ENCODE measurements at places on chromosomes 2 and 18. TPM values are rescaled to one million over a fixed set of nuclear protein-coding genes. Genes with fewer than 3 reads are reported as not detected.

- ATAC-seq: no peak
Measured at GRCh38 chr18:65016631-65017371, 734.0 kb upstream of the CDH7 start.

DNA sequence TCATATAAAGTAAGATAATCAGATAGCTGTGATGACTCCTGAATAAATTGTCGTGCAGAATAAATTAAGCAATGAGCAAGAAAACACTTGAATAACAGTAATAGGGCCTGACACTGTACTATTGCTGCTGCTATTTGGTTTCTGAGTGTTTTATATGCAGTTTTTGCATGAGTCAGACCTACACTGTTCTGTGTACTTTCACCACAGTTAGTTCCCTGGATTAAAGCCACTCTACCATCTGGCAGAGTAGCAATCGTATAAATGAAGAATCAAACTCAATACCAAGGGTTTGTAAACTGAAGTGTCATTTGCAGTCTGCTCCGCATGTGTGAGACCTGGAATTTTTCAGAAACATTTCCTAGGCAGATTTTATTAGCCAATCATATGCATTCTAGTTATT lies 398.6 kb upstream of the CDH7 start:
- ATAC-seq: peak; percentile 56

The AUP1 gene
- total RNA-seq: 63.7 TPM

DNA sequence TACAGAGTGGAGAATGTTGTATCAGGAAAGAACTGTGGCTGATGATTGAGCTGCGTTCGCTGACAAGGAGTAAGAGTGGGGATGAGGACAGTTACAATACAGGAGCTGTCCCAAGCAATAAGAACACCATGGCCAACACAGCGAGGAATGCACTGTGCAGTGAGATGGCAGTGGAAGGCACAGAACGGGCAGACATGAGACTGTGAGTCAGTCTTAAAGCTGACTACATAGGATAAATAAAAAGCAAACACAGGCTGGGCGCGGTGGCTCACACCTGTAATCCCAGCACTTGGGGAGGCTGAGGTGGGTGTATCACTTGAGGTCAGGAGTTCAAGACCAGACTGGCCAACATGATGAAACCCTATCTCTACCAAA lies 89.8 kb downstream of the CABYR start:
- ATAC-seq: peak; percentile 16

DNA sequence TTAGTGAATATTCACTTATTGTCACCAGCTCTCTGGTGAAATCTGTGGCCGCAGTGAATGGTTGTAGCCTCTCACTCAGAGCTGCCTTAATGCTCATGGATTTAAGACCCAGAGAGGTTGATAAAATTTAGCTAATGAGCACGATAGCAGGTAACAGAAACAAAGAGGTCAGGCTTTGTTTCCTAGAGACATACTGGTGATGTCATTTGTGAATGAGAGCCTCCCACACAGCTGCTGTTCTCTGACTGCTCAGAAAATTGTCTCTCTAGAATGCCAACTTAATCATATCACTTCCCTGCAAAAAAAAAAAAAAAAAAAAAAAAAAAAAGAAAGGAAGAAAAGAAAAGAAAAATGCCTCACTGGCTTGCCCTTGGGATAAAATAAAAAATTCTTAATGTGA lies 411.7 kb upstream of the MYT1L start:
- no peak for ATAC-seq

The UPP2 gene
- not detected for total RNA-seq

DNA sequence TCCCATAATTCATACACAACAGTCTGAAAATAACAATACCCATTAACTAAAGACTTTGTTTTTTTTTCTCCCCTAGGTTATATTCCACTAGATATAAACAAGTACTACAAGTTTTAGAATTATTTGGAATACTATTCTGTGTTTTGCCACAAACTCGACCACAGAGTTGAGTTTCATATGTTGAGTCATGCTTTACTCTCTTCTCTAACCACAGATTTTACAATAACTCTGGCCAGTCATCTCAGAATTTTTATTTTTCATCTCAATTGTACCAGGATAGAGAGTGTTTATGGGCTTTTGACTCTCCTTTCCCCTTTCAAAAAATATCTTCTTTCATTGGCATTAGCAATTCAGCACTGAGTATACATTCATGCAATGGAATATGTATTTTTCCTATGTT lies 348.7 kb upstream of the GALNT5 start:
- no peak for ATAC-seq

GRCh38 chr2:23524261-23524706 lies 139.3 kb downstream of the KLHL29 start:
- peak; percentile 63 for ATAC-seq

The CCDC121 gene
- total RNA-seq: 3.0 TPM

DNA sequence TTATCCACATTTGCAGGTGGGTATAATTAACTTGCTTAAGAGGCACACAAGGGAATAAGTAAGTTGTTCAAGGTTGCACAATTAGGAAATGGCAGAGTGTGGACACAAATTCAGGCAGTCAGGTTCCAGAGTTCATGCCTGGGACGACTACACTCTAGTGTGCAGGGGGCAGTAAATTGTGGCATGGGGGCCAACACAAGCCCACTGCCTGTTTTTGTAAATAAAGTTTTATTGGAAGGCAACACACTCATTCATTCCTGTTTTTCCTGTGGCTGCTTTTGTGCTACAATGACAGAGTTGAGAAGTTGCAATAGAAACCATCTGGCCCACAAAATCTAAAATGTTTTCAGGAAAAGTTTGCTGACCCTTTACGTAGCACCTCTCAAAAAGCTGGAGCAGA lies 41.4 kb downstream of the XDH start:
- ATAC-seq: no peak

GRCh38 chr18:45322343-45322742 lies 292.9 kb upstream of the SLC14A2 start:
- no peak for ATAC-seq

The SP100 gene
- 3.5 TPM for total RNA-seq

All from motor neuron (in vitro differentiated cells).